Prostate gland (tissue), 2 donors: ENCODE measurements at places on chromosomes 7 and 10.

DNA sequence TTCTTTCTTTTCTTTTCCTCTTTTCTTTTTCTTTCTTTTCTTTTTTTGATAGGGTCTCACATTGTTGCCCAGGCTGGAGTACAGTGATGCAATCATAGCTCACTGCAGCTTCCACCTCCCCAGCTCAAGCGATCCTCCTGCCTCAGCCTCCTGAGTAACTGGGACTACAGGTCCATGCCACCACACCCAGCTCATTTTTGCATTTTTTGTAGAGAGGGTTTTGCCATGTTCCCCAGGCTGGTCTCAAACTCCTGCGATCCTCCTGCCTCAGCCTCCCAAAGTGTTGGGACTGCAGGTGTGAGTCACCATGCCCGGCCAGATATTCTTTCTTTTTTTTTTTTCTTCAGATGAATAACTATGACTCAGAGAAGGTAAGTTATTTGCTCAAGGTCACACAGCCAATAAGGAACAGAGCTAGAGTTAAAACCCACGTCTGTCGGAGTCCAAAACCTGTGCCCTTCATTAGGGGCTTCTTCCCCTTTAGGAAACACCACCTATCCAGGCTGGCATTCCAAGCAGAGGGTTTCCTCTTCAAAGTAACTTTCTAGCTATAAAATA lies 28.1 kb upstream of the DNMBP start:
- DNase-seq, result no peak
- H3K27me3 ChIP-seq, result no peaks in the 10 kb centered on the region
- H3K27ac ChIP-seq, result no peak overlapping the region
- H3K4me3 ChIP-seq, result no peak overlapping the region

DNA sequence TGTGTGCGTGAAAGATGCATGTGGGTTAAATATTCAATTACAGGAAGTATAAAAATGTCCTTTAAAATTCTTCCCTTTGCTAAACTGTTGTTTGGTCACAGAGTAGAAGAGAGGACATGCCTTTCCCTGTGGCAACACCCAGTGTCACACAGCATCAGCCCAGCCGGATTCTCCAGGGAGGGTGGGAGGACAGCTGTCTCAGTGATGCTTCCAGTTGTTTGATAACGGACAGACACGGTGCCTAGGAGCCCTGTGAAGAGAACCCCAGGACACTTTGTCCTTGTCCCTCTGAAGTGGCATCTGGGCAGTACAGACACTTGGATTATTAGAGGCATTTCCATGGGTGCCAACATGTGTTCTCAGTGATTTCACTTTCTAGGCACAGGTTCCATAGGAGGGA lies 306.6 kb upstream of the LRGUK start:
- no peak overlapping the region for H3K27ac ChIP-seq
- no peaks in the 10 kb centered on the region for H3K36me3 ChIP-seq
- no peaks in the 10 kb centered on the region for H3K27me3 ChIP-seq
- DNase-seq, result no peak
- H3K4me3 ChIP-seq, result no peak overlapping the region

GRCh38 chr10:7486528-7486927 lies 75.7 kb upstream of the SFMBT2 start:
- no peak overlapping the region for H3K4me3 ChIP-seq
- no peaks in the 10 kb centered on the region for H3K4me1 ChIP-seq
- H3K36me3 ChIP-seq, result no peaks in the 10 kb centered on the region
- no peaks in the 10 kb centered on the region for H3K27me3 ChIP-seq
- DNase-seq, result no peak

DNA sequence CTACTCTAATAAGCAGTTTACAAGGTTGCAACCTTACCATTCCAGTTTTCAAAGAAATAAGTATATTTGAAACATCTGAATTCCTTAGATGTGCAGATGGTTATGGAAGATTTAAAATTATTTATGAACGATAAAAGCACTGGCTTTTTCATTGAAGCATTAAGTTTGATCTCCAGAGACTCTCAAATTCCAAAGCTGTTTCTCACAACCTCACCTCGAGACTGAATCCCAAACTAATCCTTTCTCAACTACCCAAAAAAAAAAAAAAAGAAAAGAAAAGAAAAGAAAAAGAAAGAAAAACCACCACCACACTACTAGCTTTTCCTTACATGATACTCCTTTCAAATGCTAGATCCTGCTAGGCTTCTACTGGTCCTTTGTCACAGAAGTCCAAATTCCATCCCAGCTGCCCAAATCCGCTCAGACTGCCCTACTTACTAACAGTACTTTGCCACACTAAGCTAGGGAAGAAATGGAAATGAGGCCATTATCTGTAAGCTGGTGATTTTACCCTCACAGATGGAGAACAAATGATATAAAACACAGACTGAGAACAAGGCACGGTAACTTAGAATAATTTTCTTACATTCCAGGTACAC lies 100.6 kb upstream of the CDK1 start:
- H3K4me1 ChIP-seq, result no peaks in the 10 kb centered on the region
- no peak overlapping the region for H3K4me3 ChIP-seq
- no peak overlapping the region for H3K27ac ChIP-seq
- H3K27me3 ChIP-seq, result no peaks in the 10 kb centered on the region
- no peak for DNase-seq
- H3K36me3 ChIP-seq, result no peaks in the 10 kb centered on the region

DNA sequence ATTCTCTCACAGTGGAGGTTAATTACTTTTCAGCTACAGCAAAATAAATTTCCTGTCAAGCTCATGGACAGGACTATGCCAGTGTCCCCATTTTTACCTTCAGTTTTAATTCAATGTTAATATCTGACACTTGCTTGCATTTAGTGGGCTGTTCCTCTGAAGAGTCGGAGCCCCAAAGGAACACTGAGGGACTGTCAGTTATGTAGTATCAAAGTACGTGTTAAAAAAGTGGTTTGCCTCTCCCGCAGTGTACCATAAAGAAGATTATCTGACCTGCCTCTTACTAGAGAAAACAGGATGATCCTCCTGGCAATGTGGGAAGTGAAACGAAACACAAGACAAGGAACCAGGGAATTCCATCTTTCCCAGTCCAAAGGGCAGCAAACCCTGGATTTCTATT lies 1010.9 kb upstream of the PHF14 start:
- no peak for DNase-seq
- H3K36me3 ChIP-seq, result no peaks in the 10 kb centered on the region
- H3K27me3 ChIP-seq, result no peaks in the 10 kb centered on the region
- no peak overlapping the region for H3K4me3 ChIP-seq

DNA sequence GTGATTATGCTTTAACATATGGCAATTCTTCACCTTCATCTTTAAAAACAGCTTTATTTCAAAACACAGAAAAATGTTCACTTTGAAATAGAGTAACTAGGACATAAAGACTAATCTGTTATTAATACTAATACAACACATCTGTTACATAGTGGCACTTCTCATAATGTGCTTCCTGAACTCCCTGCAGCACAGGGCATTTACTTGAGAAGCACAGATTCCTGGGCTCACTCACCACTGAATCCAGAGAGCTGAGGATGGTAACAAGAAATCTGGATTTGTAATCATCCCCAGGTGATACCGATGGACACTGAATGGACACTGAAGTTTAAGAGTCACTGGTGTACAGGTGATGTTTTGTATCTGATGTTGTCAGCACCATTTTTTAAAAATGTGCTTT lies 96.1 kb downstream of the COL28A1 start:
- H3K4me3 ChIP-seq, result no peak overlapping the region
- no peaks in the 10 kb centered on the region for H3K4me1 ChIP-seq
- H3K36me3 ChIP-seq, result no peaks in the 10 kb centered on the region
- H3K27ac ChIP-seq, result no peak overlapping the region
- DNase-seq, result no peak
- H3K27me3 ChIP-seq, result no peaks in the 10 kb centered on the region

DNA sequence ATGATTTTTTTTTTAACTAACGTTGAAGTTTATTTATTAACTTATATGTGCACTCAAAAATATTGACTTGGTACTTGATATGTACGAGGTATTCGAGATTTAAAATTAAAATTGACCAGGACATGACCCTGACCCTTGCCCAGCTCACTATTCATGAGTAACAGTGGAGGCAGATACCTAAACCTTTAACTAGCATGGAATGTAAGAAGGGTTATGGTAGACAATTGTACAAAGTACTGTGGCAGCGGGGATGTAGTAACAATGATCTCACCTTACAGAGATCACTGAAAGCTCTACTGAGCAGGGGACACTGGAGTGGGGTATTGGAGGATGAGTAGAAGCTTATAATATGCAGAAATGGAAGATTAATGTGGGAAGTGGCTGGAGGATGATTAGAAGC lies 60.8 kb downstream of the ADRA2A start:
- no peak for DNase-seq
- H3K4me3 ChIP-seq, result no peak overlapping the region
- no peaks in the 10 kb centered on the region for H3K4me1 ChIP-seq
- H3K27ac ChIP-seq, result no peak overlapping the region

GRCh38 chr10:77967611-77968022 lies 41.1 kb upstream of the DLG5 start:
- no peak overlapping the region for H3K4me3 ChIP-seq
- no peak for DNase-seq
- H3K27ac ChIP-seq, result no peak overlapping the region
- H3K4me1 ChIP-seq, result no peaks in the 10 kb centered on the region

GRCh38 chr7:1579481-1580421 lies 9.9 kb upstream of the PSMG3 start:
- DNase-seq, result peak; percentile 43
- no peaks in the 10 kb centered on the region for H3K4me1 ChIP-seq
- no peaks in the 10 kb centered on the region for H3K36me3 ChIP-seq

GRCh38 chr7:116367171-116367813 lies 132.2 kb upstream of the CAV2 start:
- H3K4me3 ChIP-seq, result no peak overlapping the region
- DNase-seq, result no peak
- no peaks in the 10 kb centered on the region for H3K36me3 ChIP-seq
- no peaks in the 10 kb centered on the region for H3K27me3 ChIP-seq

GRCh38 chr7:95511716-95512260 lies 26.0 kb downstream of the ASB4 start:
- H3K27me3 ChIP-seq, result no peaks in the 10 kb centered on the region
- no peak overlapping the region for H3K27ac ChIP-seq
- H3K4me3 ChIP-seq, result no peak overlapping the region
- H3K36me3 ChIP-seq, result no peaks in the 10 kb centered on the region
- DNase-seq, result peak; percentile 56
- H3K4me1 ChIP-seq, result no peaks in the 10 kb centered on the region

GRCh38 chr10:79555354-79556309 lies 4.6 kb downstream of the SFTPA2 start:
- peak overlapping the region; percentile 23 for H3K27ac ChIP-seq
- peak; percentile 24 for DNase-seq
- H3K36me3 ChIP-seq, result no peaks in the 10 kb centered on the region
- peaks cover 7% of the 10 kb centered on the region for H3K4me1 ChIP-seq

DNA sequence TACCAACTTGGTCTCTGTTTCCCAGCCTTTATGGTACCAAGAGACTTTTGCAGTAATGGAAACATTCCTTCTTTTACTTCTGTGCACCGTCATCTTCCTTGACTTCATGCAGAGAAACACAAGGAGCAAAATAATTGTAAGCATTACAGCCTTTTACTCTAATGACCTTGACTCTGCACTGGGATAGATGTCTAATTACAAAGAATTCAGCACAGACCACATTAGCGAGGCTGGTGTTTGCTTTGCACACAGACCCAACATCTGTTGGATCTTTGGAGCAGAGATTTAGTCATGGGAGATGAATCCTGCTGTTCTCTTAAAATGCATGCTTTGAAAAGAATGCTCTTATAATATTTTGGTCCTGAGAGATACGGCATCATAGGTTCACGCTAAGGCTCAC lies 261.6 kb downstream of the TWIST1 start:
- H3K27me3 ChIP-seq, result no peaks in the 10 kb centered on the region
- no peak overlapping the region for H3K4me3 ChIP-seq
- no peak overlapping the region for H3K27ac ChIP-seq

DNA sequence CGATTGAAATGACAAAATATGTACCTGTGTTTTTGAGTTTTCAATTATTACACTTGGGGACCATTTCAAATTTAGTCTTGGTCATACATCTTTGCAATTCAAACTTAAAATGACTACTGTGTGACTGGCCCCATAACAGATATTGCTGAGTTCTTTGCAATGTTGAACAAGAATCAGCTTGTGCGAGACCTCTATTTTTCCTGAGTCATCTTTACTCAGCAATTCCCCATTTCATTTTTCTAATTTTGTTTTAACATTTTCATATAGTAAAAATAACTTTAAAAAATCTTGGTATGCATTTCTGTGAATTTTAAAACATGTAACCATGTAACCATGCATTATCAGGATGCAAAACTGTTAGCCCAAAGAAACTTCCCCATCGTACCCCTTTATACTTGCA lies 678.1 kb downstream of the ANKRD7 start:
- DNase-seq, result no peak
- H3K4me1 ChIP-seq, result no peaks in the 10 kb centered on the region
- no peaks in the 10 kb centered on the region for H3K27me3 ChIP-seq
- H3K4me3 ChIP-seq, result no peak overlapping the region

GRCh38 chr7:39924122-39924521 lies 25.9 kb upstream of the CDK13 start:
- no peak overlapping the region for H3K27ac ChIP-seq
- H3K36me3 ChIP-seq, result no peaks in the 10 kb centered on the region
- no peak for DNase-seq
- no peaks in the 10 kb centered on the region for H3K27me3 ChIP-seq

DNA sequence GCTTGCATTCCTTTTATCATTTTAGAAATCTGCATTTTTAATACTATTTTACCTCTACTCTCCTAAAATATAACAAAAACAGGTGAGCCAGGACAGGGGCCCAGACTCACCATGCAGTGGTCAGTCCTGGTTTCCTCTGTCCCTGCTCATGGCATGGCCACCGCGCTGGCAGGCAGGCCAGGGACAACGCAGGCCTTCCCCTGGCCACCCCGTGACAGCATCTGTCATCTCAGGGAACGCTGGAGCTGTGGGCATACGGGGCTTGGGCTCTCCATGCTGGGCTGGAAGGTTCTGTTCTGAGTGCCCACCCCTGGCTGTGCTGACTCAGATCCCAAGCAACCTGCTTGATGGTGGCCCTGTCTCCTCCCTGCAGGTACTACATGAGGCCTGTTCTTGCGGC lies 35.1 kb upstream of the CDH23 start:
- no peak overlapping the region for H3K27ac ChIP-seq
- H3K36me3 ChIP-seq, result no peaks in the 10 kb centered on the region
- no peaks in the 10 kb centered on the region for H3K27me3 ChIP-seq
- H3K4me1 ChIP-seq, result no peaks in the 10 kb centered on the region
- no peak for DNase-seq

GRCh38 chr10:9342885-9343570 lies 1288.5 kb downstream of the GATA3 start:
- H3K36me3 ChIP-seq, result no peaks in the 10 kb centered on the region
- no peak for DNase-seq
- H3K4me3 ChIP-seq, result no peak overlapping the region

DNA sequence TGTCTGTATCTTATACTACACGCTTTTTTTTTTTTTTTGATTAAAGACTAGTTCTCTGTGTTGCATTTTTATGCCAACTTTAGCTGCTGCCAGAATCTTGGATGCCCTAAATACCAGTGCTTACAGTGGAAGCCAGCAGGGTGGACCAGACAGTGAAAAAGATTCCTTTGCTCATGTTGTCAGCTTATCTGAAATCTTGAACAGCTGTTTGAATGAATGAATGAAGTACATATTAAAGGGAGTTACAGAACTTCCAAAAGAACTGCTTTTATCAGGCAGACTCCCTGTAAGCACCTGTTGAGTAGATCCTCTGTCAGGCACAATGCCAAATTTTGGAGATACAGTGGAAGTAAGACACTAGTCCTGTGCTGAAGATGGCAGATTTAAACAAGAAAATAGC lies 184.9 kb downstream of the PPP1R9A start:
- H3K27me3 ChIP-seq, result no peaks in the 10 kb centered on the region
- H3K4me3 ChIP-seq, result no peak overlapping the region
- no peak for DNase-seq
- no peaks in the 10 kb centered on the region for H3K4me1 ChIP-seq
